K562 (cell line): ENCODE measurements at places on chromosomes 1 and 21. TPM values are rescaled to one million over a fixed set of nuclear protein-coding genes. Genes with fewer than 3 reads are reported as not detected.

Gene LRRC71
- 0.45 and 1.2 TPM in 2 replicates for total RNA-seq

Gene DIP2A
- total RNA-seq: 31.1 and 32.3 TPM in 2 replicates

Gene TARS2
- 37.1 and 39.4 TPM in 2 replicates for total RNA-seq

Gene LGR6
- total RNA-seq: 0.20 and 0.31 TPM in 2 replicates

Gene SLC1A7
- total RNA-seq: not detected in 2 replicates

Gene INKA2
- total RNA-seq: 0.45 and 1.4 TPM in 2 replicates

Gene ANKRD35
- total RNA-seq: 0.07 TPM in 1 of 2 replicates, not detected in the other

Gene LENEP
- 0.56 TPM in 1 of 2 replicates, not detected in the other for total RNA-seq

Gene SHISAL2A
- 0.11 TPM in 1 of 2 replicates, not detected in the other for total RNA-seq

- no peak overlapping the region for H3K4me3 ChIP-seq
- no peak for DNase-seq
- H3K36me3 ChIP-seq: no peaks in the 10 kb centered on the region
- no peak overlapping the region for H3K27ac ChIP-seq
- H3K4me1 ChIP-seq: peaks cover 41% of the 10 kb centered on the region
- H3K27me3 ChIP-seq: peaks cover 18% of the 10 kb centered on the region; the same call in 1 of the 2 replicates
Measured at GRCh38 chr21:45370575-45370974, 34.4 kb upstream of the COL18A1 start.

DNA sequence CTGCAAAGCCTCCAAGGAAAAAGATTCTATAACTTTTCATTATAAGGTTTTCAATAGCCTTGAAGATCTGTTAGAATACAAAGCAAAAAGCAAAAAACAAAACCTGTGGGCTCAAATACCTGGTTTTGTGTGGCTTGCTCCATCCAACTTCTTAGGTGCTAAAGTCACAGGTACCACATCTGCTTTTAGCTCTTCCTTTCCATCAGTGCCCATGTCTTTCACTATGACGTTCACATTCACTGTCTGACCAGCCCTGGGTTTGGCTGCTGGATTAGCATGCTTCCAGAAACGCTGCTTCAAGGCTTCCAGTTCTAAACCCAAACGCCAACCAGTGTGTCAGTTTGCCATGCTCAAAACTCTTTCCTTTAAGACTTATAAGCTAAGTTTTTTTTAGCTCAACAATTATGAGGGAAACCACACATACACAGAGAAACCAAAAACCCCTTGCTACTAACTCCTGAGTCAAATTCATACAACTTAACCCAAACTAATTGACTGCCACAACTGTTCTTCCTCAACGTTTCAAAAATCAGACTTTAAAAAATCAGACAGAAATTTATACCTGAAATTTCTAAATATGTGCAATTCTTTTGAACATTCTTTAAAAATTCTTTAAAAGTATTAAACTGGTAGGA is 16.0 kb downstream of the CLSPN start:
- no peaks in the 10 kb centered on the region for H3K4me1 ChIP-seq
- H3K27ac ChIP-seq: no peak overlapping the region
- no peak for DNase-seq
- H3K4me3 ChIP-seq: no peak overlapping the region

GRCh38 chr1:156063997-156064285 is 3.0 kb downstream of the RAB25 start:
- no peak overlapping the region for H3K4me3 ChIP-seq
- H3K36me3 ChIP-seq: no peaks in the 10 kb centered on the region
- H3K27ac ChIP-seq: no peak overlapping the region
- peaks cover 6% of the 10 kb centered on the region; the same call in 2 of the 3 replicates for H3K4me1 ChIP-seq

- no peak overlapping the region for H3K4me3 ChIP-seq
- no peaks in the 10 kb centered on the region for H3K36me3 ChIP-seq
- H3K27ac ChIP-seq: no peak overlapping the region
- no peaks in the 10 kb centered on the region for H3K4me1 ChIP-seq
- no peaks in the 10 kb centered on the region for H3K27me3 ChIP-seq
Measured at GRCh38 chr1:64043288-64043687, 160.1 kb upstream of the UBE2U start.

- no peak for DNase-seq
- no peak overlapping the region for H3K27ac ChIP-seq
- no peak overlapping the region for H3K4me3 ChIP-seq
- H3K27me3 ChIP-seq: no peaks in the 10 kb centered on the region
- H3K36me3 ChIP-seq: no peaks in the 10 kb centered on the region
Measured at GRCh38 chr1:210801501-210801900, 332.4 kb downstream of the KCNH1 start.

- no peaks in the 10 kb centered on the region for H3K36me3 ChIP-seq
- no peak overlapping the region for H3K4me3 ChIP-seq
- peaks cover 26% of the 10 kb centered on the region for H3K27me3 ChIP-seq
- no peak overlapping the region for H3K27ac ChIP-seq
Measured at GRCh38 chr1:9294910-9295636, 2.4 kb downstream of the SPSB1 start.

DNA sequence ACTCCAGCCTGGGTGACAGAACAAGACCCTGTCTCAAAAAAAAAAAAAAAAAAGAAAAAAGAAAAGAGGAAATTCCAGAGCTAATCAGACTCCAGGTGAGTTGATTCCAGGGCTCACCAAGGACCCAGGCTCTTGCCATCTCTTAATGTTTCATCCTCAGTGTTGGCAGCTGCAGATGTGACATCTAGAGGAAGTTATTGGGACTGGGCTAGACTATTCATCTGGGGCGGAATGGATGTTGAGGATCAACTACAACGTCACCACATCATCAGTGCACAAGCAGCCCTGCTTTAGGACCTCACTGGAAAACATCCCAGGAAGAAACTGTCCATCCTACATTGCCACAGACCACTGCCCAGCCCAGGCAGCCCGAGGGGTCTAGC is 28.6 kb upstream of the PARP1 start:
- DNase-seq: no peak
- no peaks in the 10 kb centered on the region for H3K4me1 ChIP-seq
- H3K27me3 ChIP-seq: peaks cover 7% of the 10 kb centered on the region; the same call in 2 of the 3 replicates
- no peaks in the 10 kb centered on the region for H3K36me3 ChIP-seq

DNA sequence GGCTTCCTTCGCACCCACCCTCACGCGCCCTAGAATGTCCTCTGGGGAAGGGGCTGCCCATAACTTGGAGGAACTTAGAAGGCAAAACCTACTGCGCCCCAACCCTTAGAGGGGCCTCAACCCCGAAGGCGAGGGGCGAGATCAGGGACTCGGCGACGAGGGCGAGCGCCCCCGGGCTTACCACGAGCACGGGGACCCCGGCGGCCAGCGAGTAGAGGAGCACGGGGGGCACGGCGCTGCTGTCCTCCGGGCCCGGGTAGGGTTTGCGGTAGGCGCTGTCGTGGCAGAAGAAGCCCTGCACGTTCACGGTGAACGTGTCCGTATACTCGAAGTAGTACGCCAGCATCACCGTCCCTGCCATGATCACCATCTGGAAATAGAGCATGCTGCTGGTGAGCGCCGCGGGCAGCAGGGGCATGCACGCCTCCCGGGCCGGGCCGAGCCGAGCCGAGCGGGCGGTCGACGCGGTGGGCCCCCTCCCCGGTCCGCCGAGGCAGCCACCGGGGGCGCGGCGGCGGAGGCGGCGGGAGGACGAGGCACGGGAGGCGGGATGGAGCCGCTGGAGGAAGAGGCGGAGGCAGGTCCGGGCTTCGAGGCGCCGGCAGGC is 304 bp downstream of the PLPPR5 start:
- no peaks in the 10 kb centered on the region for H3K27me3 ChIP-seq
- H3K4me1 ChIP-seq: no peaks in the 10 kb centered on the region
- no peak overlapping the region for H3K27ac ChIP-seq
- no peak overlapping the region for H3K4me3 ChIP-seq

- H3K27me3 ChIP-seq: peaks cover 3% of the 10 kb centered on the region; the same call in 2 of the 3 replicates
- H3K4me3 ChIP-seq: no peak overlapping the region
- H3K27ac ChIP-seq: no peak overlapping the region
- H3K4me1 ChIP-seq: no peaks in the 10 kb centered on the region
- peak; percentile 14 for DNase-seq
Measured at GRCh38 chr1:2840036-2840809, 38.7 kb upstream of the TTC34 start.

- DNase-seq: no peak
- H3K4me1 ChIP-seq: no peaks in the 10 kb centered on the region
- H3K27me3 ChIP-seq: no peaks in the 10 kb centered on the region
- no peaks in the 10 kb centered on the region for H3K36me3 ChIP-seq
- no peak overlapping the region for H3K27ac ChIP-seq
Measured at GRCh38 chr1:97348599-97349265, 572.1 kb downstream of the DPYD start.

DNA sequence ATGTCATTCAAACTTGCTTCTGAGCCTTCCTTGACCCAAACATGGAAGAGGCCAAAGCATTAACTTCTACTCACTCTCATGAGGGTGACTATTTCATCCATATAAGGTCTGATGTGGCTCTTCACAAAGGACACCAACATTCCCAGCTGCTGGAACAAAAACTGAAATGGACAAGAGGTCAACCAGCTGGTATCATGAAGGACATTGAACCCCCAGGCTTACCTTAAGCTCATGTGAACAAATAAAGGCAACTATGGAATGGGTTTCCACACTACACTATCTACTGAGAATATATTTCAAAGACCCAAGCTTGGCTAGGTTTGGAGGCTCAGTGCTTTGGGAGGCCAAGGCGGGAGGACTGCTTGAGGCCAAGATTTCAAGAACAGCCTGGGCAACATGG is 26.9 kb downstream of the ANGPTL7 start:
- no peak overlapping the region for H3K27ac ChIP-seq
- DNase-seq: no peak
- H3K36me3 ChIP-seq: peaks cover 91% of the 10 kb centered on the region
- H3K27me3 ChIP-seq: no peaks in the 10 kb centered on the region
- no peaks in the 10 kb centered on the region for H3K4me1 ChIP-seq
- no peak overlapping the region for H3K4me3 ChIP-seq

DNA sequence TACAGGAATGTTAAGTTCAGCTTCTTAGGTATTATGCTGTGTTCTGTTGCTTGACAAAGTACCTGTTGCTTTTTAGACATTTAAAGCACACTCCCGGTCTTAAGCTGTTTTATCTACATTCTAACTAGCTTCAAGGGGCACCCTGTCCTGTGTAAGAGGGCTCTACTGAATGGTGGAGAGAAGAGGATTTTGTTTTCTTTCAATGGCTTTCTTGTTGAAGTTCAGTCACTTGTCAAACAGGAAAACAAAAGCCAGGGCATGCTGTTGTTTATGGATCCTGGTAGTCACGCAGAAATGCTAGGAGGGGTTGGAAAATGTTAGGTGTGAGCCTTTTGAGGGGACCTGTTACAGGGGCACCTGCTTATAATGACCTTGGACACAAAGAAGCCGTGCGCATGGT is 30.7 kb downstream of the PGM1 start:
- H3K4me1 ChIP-seq: no peaks in the 10 kb centered on the region
- H3K27me3 ChIP-seq: peaks cover 13% of the 10 kb centered on the region
- DNase-seq: no peak
- no peak overlapping the region for H3K4me3 ChIP-seq
- no peaks in the 10 kb centered on the region for H3K36me3 ChIP-seq

DNA sequence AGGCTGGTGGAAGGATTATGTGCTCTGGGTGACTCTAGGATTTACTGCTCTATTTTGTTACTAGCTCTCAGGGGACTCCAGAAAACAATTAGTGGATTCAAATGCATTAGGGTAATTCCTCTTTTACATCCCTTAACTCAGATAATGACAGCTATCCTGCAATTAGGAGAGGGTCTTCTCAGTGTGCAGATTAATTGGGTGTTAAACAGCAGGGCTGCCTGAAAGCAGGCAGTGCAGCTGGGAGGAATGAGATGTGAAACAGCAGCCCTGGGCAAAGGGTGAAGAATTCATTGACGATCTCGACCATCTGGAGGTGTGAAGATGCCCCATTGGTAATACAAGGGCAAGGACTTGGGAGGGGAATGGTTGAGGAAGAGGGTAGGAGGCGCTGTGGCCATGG is 66.1 kb downstream of the HTR6 start:
- no peak overlapping the region for H3K27ac ChIP-seq
- H3K4me1 ChIP-seq: no peaks in the 10 kb centered on the region

- no peaks in the 10 kb centered on the region for H3K27me3 ChIP-seq
- H3K4me1 ChIP-seq: no peaks in the 10 kb centered on the region
- DNase-seq: no peak
- H3K4me3 ChIP-seq: no peak overlapping the region
Measured at GRCh38 chr1:181969902-181970301, 91.6 kb downstream of the ZNF648 start.

DNA sequence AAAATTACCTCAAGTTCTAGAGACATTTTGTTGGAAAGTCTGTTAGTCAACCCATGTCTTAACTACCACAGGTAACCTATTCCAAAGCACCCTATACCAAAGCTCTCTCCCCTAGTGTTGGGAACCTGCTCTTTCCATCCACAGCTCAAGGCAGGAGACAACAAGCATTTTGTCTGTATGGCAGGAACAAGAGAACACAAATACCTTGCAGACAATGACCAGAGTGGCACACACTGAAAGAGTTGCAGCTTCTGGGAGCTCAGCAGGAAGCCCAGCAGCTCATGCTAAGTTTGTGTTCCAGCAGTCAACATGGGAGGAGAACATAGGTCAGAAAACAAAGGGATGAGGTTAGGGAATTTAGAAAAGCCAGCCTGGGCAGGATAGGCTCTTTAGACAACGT is 300.8 kb downstream of the HHIPL2 start:
- H3K36me3 ChIP-seq: no peaks in the 10 kb centered on the region
- H3K27me3 ChIP-seq: no peaks in the 10 kb centered on the region
- H3K4me3 ChIP-seq: no peak overlapping the region
- H3K4me1 ChIP-seq: no peaks in the 10 kb centered on the region

DNA sequence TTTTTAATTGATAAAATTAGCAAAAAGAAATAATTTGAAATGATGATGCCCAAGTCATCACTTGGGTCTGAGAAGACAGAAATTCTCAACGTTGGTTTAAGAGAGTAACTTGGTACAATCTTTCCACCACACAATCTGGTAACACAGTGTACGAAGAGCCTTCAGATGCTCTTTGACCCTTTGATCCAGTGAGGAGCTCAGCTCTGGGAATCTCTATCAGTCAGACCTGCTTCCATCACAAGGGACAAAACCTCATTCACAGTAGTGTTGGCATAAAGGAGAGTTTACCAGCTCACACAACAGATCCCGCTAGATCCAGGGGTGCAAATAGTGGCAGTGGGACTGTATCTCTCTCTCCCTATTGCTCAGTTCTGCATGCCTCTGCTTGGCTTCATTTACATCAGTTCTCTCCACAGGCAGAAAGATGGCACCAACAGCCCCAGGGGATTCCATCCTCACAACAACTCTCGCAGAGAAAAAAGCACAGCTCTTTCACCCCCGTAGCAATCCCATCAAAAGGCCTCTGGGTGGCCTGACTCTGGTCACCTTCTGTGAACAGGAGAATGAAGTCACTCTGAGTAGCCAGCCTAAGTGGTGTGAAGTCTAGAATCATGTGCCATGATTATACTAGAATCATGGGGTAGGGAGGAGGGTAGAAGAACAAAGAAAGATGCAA is 119.7 kb downstream of the ZNF281 start:
- peak; percentile 27 for DNase-seq
- H3K27ac ChIP-seq: no peak overlapping the region
- peaks cover 11% of the 10 kb centered on the region for H3K27me3 ChIP-seq
- H3K4me3 ChIP-seq: no peak overlapping the region
- H3K36me3 ChIP-seq: no peaks in the 10 kb centered on the region

- H3K27ac ChIP-seq: no peak overlapping the region
- no peak overlapping the region for H3K4me3 ChIP-seq
- no peaks in the 10 kb centered on the region for H3K36me3 ChIP-seq
Measured at GRCh38 chr1:17084787-17085186, 31.0 kb upstream of the SDHB start.

- H3K4me1 ChIP-seq: peaks cover 2% of the 10 kb centered on the region; the same call in 1 of the 3 replicates
- no peak overlapping the region for H3K4me3 ChIP-seq
- H3K27me3 ChIP-seq: no peaks in the 10 kb centered on the region
- no peak for DNase-seq
- no peak overlapping the region for H3K27ac ChIP-seq
Measured at GRCh38 chr1:53765657-53766056, 26.7 kb upstream of the GLIS1 start.

- DNase-seq: no peak
- H3K27me3 ChIP-seq: peaks cover 47% of the 10 kb centered on the region
- no peak overlapping the region for H3K27ac ChIP-seq
Measured at GRCh38 chr1:245588116-245588639, 433.4 kb downstream of the KIF26B start.
